H9 (cell line): ENCODE measurements at places on chromosomes 6 and 20. TPM values are rescaled to one million over a fixed set of nuclear protein-coding genes. Genes with fewer than 3 reads are reported as not detected.
A peak's percentile ranks its signal among the peaks of the same experiment; 100 is the strongest.

- peaks cover 14% of the 10 kb centered on the region for H3K36me3 ChIP-seq
- no peak overlapping the region for H3K27ac ChIP-seq
- no peaks in the 10 kb centered on the region for H3K27me3 ChIP-seq
- no peak overlapping the region for H3K4me3 ChIP-seq
These were observed 274.9 kb downstream of the SMOC2 start for GRCh38 chr6:168715643-168716481.

DNA sequence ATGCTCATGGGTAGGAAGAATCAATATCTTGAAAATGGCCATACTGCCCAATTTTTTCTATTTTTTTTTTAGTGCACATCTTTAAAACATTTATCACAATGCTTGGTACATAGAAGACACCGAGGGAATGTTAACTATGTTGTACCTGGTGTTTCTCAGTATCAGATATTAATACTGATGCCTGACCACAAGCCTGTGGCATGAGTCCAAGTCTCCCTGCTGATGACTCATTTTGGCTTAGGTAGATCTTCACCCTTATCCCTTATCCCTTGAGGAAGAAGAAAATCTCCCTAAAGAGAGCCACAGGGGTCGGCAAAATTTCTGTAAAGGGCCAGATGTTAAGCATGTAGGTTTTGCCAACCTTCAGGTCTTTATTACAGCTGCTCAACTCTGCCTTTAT lies 14.5 kb downstream of the CD109 start:
- H3K4me3 ChIP-seq = no peak overlapping the region
- no peaks in the 10 kb centered on the region for H3K27me3 ChIP-seq
- no peaks in the 10 kb centered on the region for H3K36me3 ChIP-seq
- DNase-seq = no peak

DNA sequence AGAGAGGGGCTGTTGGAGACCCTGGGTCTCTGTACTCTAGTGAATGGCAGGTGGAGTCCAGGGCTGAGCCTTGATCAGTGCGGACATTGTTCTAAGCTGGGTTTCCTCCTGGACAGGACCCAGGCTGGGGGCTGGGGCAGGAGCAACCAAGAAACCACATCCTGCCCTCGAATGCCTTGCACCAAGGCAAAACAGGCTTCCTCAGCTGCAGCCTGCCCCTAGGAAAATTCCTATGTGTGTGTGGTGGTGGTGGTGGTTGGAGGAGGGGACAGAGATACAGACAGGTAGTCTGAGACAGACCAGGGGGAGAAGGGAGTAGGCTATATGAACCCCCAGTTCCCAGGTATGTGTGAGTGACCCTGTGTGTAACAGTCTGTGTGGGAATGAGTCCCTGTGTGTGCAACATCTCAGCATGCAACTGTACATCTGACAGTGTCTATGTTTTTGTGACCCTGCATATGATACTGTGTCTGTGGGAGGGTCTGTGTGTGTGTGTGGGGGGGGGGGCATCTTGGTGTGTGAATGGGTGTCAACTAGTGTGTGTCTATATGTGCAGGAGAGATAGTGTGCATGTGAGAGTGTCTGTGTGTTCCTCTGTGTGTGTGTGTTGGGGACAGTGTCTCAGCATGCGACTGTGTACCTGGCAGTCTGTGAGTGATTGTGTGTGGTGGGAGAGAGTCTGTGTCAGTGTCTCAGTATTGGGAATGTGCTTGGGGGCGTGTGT lies 3.0 kb downstream of the GLP1R start:
- peaks cover 21% of the 10 kb centered on the region; the same call in 1 of the 2 replicates for H3K27me3 ChIP-seq
- H3K4me1 ChIP-seq = peaks cover 3% of the 10 kb centered on the region; the same call in 1 of the 2 replicates
- H3K4me3 ChIP-seq = no peak overlapping the region
- DNase-seq = no peak

SNAP25 gene
- 0.13 and 0.35 TPM in 2 replicates for total RNA-seq

DNA sequence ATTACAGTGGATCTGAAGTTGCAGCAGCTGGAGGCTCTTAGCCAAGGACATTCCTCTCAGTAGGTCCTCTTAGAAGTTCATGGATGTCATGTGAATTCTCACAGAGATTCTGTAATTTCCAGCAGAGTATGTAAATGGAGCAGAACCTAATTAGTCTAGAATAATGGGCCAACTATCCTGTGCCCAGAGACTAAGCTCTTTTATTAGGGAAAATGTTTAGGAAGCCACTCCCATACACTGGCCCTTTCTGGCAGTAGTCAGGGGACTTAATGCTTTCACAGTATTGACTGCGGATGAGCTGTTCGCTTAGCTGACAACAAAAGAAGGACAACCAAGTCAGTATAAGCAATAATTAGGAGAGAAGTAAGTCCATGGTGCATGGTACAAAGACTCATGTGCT lies 43.8 kb upstream of the KIF16B start:
- no peaks in the 10 kb centered on the region for H3K36me3 ChIP-seq
- H3K27ac ChIP-seq = no peak overlapping the region

- no peaks in the 10 kb centered on the region for H3K27me3 ChIP-seq
- no peak for DNase-seq
- H3K4me3 ChIP-seq = no peak overlapping the region
- H3K27ac ChIP-seq = no peak overlapping the region
- H3K4me1 ChIP-seq = peaks cover 2% of the 10 kb centered on the region; the same call in 1 of the 2 replicates
These were observed 962.5 kb downstream of the KIF16B start for GRCh38 chr20:15610787-15611186.

DNA sequence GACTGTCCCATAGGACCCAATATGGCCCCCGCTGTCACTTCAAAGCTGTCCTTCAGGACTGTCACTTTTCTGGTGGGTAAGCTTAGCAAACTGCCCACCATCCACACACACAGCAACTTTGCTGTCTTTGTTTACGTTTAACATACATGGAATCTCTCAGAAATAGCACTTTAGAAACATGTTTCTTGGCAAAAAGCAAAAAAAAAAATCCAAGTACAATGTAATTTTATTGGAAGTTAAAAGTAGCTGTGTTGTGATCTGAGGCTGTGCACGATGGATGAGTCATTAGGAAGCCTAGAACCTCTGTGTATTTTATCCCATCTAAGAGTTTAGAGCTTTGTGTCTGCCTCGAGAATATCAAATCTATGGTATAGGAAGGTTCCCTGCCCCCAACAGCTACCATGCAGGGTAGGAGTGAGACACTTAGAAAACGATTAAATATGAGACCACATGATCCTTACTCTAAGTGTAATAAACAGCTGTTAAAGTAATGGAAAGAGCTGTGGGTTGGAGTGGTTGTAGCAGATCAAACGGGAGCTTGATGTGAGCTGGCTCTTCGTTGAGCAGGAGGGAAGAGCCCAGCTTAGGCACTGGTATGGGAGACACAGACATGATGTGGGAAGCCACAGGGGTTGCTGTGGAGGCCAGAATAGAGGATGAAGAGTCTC lies 119.5 kb downstream of the PLEKHG1 start:
- DNase-seq = no peak
- no peaks in the 10 kb centered on the region for H3K36me3 ChIP-seq
- no peak overlapping the region for H3K4me3 ChIP-seq
- peaks cover 9% of the 10 kb centered on the region; the same call in 1 of the 2 replicates for H3K4me1 ChIP-seq

MAN1A1 gene
- 1.6 and 1.9 TPM in 2 replicates for total RNA-seq

PROKR2 gene
- 0.44 and 0.46 TPM in 2 replicates for total RNA-seq

GRCh38 chr6:100575921-100576320 lies 111.2 kb upstream of the SIM1 start:
- no peaks in the 10 kb centered on the region for H3K27me3 ChIP-seq
- peaks cover 9% of the 10 kb centered on the region; the same call in 1 of the 2 replicates for H3K36me3 ChIP-seq

C6orf58 gene
- total RNA-seq = not detected in 2 replicates

RGS17 gene
- total RNA-seq = 3.2 and 3.8 TPM in 2 replicates

DNA sequence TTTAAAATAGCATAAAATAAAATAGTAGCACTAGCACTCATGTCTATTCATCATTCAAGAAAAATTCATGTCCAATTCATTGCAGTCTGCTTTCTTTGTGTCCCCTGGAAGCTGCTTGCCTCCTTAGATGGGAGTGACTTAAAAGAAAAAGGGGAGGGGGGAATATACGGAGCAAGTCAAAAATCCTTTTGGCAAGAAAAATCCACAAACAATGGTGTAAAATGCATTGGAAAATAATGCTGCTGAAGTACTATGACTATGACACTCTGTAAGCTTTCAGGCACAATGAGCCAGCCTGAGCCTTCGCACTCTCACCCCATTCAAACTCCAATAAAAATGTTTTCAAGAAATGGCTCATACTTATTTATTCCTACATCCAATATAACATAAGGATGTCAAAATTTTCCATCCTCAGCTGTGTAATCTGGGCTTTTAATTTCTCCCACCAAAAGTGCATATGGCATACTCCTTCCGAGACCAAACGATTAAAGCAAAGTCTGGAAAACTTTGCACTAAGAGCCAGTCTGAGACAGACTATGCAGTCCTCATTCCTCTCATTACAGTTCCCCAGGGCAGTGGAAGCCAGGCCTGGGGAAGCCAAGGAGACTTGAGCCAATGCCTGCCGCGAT lies 790 bp downstream of the NEDD9 start:
- H3K4me3 ChIP-seq = peak overlapping the region; percentile 81
- H3K36me3 ChIP-seq = no peaks in the 10 kb centered on the region
- peak; percentile 63 for DNase-seq
- H3K27ac ChIP-seq = no peak overlapping the region

DNA sequence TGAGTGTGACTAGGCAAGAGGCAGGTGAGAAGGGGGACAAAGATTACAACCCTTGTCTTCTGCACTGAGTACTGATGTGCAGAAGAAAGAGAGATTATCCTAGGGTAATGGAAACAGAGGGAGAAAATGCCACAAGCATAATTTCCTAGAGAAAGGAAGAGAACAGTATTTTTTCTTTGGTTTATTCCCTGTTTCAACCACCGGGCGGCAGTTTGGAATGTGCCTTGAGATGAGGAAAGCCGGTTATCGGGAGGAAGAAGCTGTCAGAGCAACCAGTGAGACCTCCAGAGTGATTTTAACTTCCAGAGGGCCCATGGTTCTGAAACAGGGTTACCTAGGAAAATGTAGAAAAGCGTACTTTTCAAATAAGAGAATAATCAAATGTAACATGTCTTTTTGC lies 121.4 kb downstream of the REV3L start:
- H3K4me1 ChIP-seq = no peaks in the 10 kb centered on the region
- DNase-seq = peak; percentile 48
- H3K36me3 ChIP-seq = no peaks in the 10 kb centered on the region
- no peaks in the 10 kb centered on the region for H3K27me3 ChIP-seq

DNA sequence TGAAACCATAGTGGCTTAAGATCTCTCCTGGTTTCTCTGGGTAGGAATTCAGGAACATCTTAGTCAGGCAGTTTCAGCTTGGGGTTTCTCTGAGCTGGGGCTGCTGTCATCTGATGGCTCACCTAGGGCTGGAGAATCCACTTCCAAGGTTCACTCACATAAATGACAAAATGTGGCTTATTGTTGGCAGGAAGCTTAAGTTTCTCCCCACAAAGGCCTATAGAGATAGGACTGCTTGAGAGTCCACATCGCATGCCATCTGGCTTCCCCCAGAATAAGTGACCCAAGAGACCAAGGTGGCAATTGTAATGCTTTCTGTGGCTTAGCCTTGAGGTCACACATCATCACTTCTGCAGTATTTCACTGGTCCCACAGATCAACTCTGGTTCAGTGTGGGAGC lies 131.4 kb downstream of the EDN1 start:
- no peak overlapping the region for H3K27ac ChIP-seq
- no peaks in the 10 kb centered on the region for H3K27me3 ChIP-seq
- H3K36me3 ChIP-seq = peaks cover 4% of the 10 kb centered on the region; the same call in 1 of the 2 replicates

ADGRB3 gene
- 0.22 and 0.37 TPM in 2 replicates for total RNA-seq

GRCh38 chr6:73372516-73372915 lies 2.8 kb upstream of the OOEP start:
- H3K4me3 ChIP-seq = no peak overlapping the region
- peaks cover 2% of the 10 kb centered on the region; the same call in 1 of the 2 replicates for H3K4me1 ChIP-seq
- H3K36me3 ChIP-seq = peaks cover 2% of the 10 kb centered on the region; the same call in 1 of the 3 replicates
- DNase-seq = no peak

DNA sequence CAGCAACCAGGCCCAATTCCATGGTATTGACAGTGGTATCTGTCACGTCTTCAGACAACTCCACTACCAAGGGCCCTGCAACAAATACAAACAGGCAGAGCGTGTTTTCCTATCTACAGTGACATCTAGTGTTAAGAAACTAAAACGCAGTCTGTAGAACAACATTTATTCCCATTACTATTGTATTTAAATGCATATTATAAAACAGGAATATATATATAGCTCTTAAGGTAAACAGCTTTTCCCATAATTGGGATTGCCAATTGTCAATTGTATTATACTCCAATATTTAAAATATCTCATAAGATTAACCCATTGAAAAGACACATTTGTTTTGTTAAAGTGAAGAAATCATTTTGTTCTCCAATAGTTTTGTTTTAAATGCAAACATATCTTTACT lies 97.2 kb downstream of the KIF16B start:
- no peak overlapping the region for H3K4me3 ChIP-seq
- H3K27me3 ChIP-seq = no peaks in the 10 kb centered on the region
- no peak overlapping the region for H3K27ac ChIP-seq
- no peaks in the 10 kb centered on the region for H3K4me1 ChIP-seq

GRCh38 chr20:51360451-51361201 lies 181.9 kb downstream of the NFATC2 start:
- no peak for DNase-seq
- no peaks in the 10 kb centered on the region for H3K4me1 ChIP-seq
- H3K4me3 ChIP-seq = no peak overlapping the region
- H3K27me3 ChIP-seq = no peaks in the 10 kb centered on the region
- peaks cover 4% of the 10 kb centered on the region for H3K36me3 ChIP-seq
- no peak overlapping the region for H3K27ac ChIP-seq

DNA sequence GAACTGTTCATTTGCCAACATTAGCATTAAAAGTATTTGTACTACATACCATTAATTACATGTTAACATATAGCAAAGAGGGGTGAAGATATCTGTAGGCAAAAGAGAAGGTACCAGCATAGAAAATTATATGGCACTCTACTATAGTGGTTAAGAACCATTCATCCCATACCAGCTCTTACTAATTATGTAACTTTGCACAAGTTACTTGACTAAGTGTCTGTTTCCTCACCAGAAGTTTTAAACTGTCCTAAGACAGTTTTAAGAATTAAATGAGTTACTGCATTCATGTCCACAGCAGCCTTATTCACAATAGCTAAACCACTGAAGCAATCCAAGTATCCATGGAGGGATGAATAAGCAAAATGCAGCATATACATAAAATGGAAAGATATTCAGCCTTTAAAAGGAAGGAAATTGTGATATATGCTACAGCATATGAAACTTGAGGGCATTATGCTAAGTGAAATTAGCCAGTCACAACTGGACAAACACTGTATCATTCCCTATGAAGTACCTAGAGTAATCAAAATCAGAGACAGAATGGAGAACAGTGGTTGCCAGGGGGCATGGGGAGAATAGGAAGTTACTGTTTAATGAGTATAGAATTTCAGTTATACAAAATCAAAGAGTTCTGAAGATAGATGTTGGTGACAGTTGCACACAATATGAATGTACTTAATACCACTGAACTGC lies 98.9 kb downstream of the RNGTT start:
- no peaks in the 10 kb centered on the region for H3K4me1 ChIP-seq
- H3K27ac ChIP-seq = no peak overlapping the region
- H3K36me3 ChIP-seq = peaks cover 5% of the 10 kb centered on the region; the same call in 1 of the 2 replicates
- no peak for DNase-seq
- no peaks in the 10 kb centered on the region for H3K27me3 ChIP-seq
- no peak overlapping the region for H3K4me3 ChIP-seq

GRCh38 chr6:142013875-142014495 lies 118.7 kb upstream of the GJE1 start:
- H3K4me1 ChIP-seq = peaks cover 3% of the 10 kb centered on the region; the same call in 1 of the 2 replicates
- H3K27ac ChIP-seq = peak overlapping the region; percentile 15
- H3K27me3 ChIP-seq = no peaks in the 10 kb centered on the region
